Stimulated activated CD8-positive, alpha-beta memory T cell treated with anti-CD3 and anti-CD28 coated beads, Interleukin-4, amount 100 ng/mL, for 4 hours (primary cell): ENCODE measurements at places on chromosomes 7 and 10.

DNA sequence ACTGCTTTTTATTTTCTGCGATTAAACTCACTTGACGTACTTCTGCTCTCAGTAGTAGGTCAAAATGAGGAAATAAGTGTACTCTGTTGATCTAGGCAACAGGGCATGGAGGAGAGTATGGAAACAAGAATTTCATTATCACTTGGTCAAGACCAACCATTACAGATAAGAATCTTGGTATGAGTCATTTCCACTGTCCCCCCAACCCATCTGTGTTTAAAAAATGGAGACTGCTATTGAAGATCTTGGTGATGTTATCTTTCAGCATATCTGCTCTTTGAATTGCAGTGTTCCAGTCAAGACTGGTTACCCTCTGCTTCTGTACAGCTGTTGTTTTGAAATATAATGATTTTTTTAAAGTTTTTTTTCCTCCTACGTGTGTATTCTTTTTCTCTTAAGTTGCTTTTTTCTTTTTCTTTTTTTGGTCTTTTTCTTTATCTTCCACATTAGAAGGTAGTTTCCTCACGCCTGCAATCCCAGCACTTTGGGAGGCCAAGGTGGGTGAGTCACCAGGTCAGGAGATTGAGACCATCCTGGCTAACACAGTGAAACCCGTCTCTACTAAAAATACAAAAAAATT, 11.7 kb downstream of the STAM start:
- DNase-seq = no peak

- no peak for DNase-seq
These were observed 36.0 kb upstream of the PAX2 start for GRCh38 chr10:100709146-100710082.

DNA sequence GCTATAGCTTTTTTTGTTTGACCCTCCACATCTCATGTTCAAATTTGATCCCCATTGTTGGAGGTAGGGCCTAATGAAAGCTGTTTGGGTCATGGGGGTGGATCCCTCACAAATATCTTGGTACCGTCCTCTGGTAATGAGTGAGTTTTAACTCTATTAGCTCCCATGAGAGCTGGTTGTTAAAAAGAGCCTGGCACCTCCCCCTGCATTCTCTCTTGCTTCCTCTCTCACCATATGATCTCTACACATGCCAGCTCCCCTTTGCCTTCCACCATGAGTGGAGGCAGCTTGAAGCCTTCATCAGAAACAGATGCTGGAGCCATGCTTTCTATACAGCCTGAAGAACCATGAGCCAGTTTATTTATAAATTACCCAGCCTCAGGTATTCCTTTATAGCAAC, 43.0 kb upstream of the IMMP2L start:
- DNase-seq = no peak

GRCh38 chr7:30950197-30950596, 13.6 kb upstream of the GHRHR start:
- DNase-seq = no peak

GRCh38 chr10:132064771-132065437, 842 bp upstream of the JAKMIP3 start:
- no peak for DNase-seq

DNA sequence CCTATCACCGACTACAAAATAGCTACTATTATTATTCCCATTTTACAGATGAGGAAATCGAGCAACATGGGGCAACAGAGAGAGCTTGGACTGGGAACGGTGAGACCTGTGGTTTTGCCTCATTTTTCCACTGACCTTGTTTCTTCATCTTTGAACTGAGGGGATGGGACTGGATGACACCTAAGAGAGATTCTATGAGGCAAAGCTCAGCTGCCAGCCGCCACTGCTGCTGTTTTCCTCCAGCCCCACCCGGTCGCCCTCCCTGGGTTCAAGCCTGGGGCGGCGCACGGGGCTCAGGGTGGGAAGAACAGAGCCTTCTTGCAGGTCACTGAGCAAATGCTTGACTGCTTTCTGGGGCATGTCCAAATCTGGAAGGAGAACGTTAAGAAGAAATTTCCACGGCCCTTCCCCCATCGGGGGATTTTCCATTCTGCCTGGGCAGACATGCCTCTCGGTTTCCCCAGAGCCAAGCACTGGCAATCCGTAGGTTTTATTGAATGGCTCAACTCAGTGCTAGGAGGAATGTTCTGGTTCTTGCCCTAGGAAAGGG, 12.3 kb downstream of the DDIT4 start:
- no peak for DNase-seq

GRCh38 chr10:110649347-110650264, 5.5 kb downstream of the RBM20 start:
- DNase-seq = no peak

- no peak for DNase-seq
These were observed 13.6 kb upstream of the KAZALD1 start for GRCh38 chr10:101047961-101048892.

GRCh38 chr10:122178655-122179054, 92.4 kb upstream of the BTBD16 start:
- no peak for DNase-seq

DNA sequence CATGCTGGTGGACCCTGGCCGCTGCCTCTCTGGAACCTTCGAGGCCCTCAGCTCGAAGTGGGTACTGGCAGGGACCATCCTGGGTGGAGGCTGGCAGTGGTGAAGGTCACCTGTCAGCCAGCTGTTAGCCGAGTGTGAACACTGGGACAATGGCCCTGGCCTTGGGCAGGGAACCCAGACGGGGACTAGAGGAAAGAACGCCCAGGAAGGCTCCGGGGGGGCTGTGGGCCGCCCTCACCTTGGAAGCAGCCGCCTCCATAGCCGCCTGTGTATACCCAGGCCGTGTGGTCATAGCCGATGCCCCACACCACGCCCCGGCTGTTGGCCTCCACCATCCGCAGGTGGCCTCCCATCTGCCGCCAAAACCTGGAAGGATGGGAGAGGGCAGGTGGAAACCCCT, 17.6 kb downstream of the BHLHA15 start:
- no peak for DNase-seq

DNA sequence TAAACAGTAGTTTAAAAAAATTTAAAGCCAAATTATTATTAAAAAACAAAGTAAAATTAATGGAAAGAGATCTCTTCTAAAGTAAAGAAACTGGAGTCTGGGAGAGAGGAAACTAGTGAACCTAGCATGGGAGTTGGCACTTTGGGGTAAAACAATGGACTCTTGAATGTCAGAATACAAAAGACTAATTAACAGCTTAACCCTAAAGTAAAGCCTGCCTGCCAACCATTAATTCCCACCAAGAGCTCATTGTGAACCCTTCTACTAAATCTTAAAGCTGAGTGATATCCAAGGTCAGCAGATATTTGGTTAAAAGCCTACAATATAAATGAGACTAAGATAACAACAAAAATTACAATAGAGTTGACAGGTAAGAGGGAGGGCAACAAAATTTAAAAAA, 36.5 kb downstream of the KMT2C start:
- no peak for DNase-seq

- no peak for DNase-seq
These were observed 637 bp downstream of the RPEL1 start for GRCh38 chr10:103246324-103246723.

GRCh38 chr7:117308891-117309290, 14.0 kb downstream of the WNT2 start:
- DNase-seq = no peak

- DNase-seq = no peak
These were observed 181.7 kb downstream of the LRMDA start for GRCh38 chr10:75612904-75613684.

DNA sequence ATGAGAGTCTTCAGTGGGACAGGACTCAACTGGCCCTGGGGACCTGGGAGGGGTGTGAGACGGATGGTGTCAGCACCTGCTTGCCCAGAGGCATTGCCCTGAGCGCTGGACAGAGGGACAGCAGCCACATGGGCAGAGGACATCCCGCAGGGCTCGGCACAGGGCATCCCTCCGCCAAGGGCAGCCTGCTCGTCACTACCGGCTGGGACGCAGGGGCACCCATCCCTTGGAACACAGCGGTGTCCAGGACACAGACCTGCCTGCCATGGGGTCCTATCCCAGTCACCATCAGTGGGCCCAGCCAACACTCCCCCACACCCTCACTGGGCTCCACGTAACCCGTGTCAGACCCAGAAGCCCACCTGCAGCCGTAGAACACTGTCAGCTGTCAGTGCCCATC, 109.3 kb downstream of the LARP4B start:
- DNase-seq = no peak

- no peak for DNase-seq
These were observed 71.8 kb downstream of the SGCE start for GRCh38 chr7:94584113-94584512.

DNA sequence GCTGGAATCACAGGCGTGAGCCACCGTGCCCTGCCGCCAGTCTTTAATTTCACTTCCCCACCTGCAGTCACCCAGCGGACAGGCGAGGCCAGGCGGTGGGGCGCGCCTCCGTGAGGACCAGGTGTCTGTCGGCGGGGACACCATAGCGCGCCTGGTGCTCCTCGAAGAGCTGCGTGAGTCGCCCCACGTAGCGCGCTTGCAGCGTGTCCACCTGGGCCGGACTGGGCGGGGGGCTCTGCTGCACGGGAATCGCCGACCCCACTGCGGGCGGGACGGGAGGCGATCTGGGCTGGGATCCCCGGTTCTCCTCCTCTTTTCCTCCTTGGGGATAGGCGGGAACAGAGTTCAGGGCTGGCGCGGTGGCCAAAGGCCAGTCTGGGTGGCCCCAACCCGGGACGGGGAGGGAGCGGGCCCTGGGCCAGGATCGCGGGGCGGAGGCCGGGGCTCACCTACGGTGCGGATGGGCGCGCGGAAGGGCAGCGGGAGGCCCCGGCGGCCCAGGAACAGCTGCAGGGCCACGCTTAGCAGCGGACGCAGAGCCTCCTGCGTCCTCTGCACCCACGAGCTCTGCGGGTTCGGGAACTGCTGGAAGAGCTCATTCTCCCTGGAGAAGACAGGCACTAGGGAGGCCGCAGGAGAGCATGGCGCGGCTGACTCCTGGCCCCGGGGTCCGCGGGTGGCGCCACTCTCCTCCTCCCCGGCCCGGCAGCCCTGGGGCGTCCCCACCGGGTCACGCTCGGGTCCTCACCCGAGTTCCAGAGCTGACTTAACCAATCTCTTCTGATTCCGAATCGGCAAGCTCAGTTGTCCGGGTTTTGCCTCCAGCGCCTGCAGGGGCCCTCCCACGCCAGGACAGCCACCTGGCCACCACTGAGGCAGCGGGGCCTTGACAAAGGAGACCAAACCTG, 1.1 kb upstream of the MOGAT3 start:
- DNase-seq = no peak

- no peak for DNase-seq
These were observed 135.0 kb downstream of the GATA3 start for GRCh38 chr10:8189458-8189857.
